Left kidney (tissue), 8 donors: ENCODE measurements at places on chromosomes 6 and 20. TPM values are rescaled to one million over a fixed set of nuclear protein-coding genes. Genes with fewer than 3 reads are reported as not detected.

DCBLD1 gene
- polyA plus RNA-seq: 13.9 TPM

C20orf144 gene
- 0.33 TPM for polyA plus RNA-seq

GRCh38 chr6:25053875-25054371 lies 118.2 kb upstream of the RIPOR2 start:
- no peak for DNase-seq

GRCh38 chr20:41017448-41018042 lies 11.1 kb upstream of the TOP1 start:
- DNase-seq: no peak
